Effector memory CD8-positive, alpha-beta T cell (primary cell): ENCODE measurements at places on chromosomes 12 and 14.

DNA sequence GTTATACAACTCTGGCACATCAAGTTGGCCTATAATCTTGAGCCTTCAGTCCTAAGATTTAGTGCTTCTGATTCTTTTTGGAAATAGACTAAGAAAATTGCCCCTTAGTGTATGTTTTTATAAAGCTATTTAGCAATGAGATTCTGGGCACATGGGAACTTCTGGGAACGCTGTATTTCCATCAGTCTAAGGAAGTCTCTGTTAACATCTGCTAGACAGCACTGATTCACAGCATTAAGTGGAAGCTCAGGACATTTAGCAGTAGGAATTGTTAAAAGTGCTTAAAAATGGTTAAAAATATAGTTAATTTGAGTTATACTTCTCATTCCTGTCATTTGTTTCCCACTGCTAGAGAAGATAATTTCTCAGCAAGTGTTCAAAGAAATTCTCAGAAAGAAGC, 579.1 kb downstream of the SLC16A7 start:
- H3K4me3 ChIP-seq, result no peak overlapping the region
- no peaks in the 10 kb centered on the region for H3K36me3 ChIP-seq
- DNase-seq, result no peak
- no peaks in the 10 kb centered on the region for H3K4me1 ChIP-seq

- no peaks in the 10 kb centered on the region for H3K4me1 ChIP-seq
- peaks cover 32% of the 10 kb centered on the region for H3K27me3 ChIP-seq
Observed at GRCh38 chr14:54606631-54607133, 39.8 kb downstream of the SAMD4A start.

DNA sequence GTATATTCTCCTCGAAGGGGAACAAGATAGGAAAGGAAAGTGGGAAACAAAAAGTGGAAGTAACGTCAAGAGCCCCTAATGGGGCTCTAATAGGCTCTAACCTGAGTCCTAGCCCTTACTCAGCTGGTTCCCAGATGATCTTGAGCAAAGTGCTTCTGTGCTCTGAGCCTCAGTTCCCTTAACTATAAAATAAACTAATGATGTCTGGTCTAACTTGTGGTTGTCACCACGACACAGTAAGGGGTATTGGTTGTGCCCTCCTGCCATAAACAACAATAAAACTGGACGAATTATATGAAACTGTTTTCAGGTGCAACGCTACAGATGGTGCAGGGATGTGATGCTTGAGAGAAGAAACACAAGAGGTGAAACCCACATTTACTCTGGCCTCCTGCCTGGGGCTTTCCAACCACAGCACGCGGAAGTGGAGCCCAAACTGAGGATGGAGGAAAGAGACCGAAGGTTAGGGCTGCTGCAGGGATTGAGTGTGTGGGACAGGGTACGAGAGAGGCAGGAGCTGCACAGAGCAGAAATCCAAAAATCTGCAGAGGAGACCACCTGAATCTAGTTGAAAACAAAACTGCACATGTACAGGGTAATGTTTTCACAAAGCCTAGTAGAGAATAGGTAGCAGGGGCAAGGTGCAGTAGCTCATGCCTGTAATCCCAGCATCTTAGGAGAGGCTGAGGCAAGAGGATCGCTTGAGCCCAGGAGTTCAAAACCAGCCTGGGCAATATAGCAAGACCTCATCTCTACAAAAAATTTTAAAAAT, 45.6 kb upstream of the BCL2L14 start:
- H3K27me3 ChIP-seq, result no peaks in the 10 kb centered on the region
- no peaks in the 10 kb centered on the region for H3K36me3 ChIP-seq
- peaks cover 5% of the 10 kb centered on the region for H3K4me1 ChIP-seq

DNA sequence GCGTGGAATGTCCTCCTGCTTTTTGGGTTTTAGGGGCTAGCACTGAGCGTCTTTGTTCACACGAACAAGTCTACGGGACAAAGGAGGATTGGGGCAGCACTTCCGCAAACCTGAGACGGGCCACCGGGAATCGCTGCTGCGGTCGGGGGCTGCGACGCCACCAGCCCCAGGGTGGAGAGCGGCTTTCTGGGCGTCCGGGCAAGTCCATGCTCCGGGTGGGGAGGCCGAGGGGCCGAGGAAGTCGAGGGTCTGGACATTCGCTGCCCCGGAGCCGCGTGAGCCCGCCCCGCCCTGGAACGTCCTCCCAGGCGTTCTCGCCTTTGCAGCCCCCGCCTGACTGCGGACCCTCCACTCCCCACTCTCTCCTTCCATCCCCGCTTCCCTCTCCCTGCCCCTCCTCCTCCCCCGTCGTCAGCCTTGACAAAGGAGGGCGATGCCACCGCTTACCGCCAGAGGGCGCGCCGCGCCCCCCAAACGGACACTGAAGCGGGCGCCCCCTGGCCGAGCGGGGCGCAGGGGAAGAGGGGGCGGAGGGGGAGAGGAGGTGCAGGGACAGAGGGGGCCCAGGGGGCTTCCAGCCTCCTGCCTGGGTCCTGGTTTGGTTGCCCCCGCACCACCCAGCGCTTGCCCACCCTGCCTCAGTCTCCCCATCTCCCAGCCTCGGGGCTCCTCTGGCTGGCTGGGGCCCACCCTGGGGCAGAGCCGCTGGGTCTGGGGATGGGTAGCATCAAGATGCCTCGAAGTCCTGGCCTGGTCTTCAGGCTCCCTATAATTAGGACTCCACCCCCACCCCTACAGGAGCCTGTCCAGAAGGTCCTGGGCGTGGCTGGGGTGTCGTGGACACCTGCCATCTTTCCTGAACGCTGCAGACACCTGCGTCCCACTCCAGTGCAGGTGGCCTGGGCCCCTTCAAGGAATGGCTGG, 39.1 kb upstream of the INF2 start:
- H3K27ac ChIP-seq, result no peak overlapping the region
- H3K27me3 ChIP-seq, result peaks cover 34% of the 10 kb centered on the region
- H3K36me3 ChIP-seq, result no peaks in the 10 kb centered on the region
- H3K4me1 ChIP-seq, result peaks cover 2% of the 10 kb centered on the region

GRCh38 chr14:104037903-104038302, 47.6 kb upstream of the ASPG start:
- H3K27ac ChIP-seq, result no peak overlapping the region
- no peaks in the 10 kb centered on the region for H3K4me1 ChIP-seq
- H3K27me3 ChIP-seq, result peaks cover 93% of the 10 kb centered on the region
- H3K36me3 ChIP-seq, result no peaks in the 10 kb centered on the region

GRCh38 chr12:38469715-38470114, 153.1 kb downstream of the ALG10B start:
- H3K36me3 ChIP-seq, result no peaks in the 10 kb centered on the region
- H3K4me1 ChIP-seq, result no peaks in the 10 kb centered on the region
- no peak overlapping the region for H3K27ac ChIP-seq
- no peaks in the 10 kb centered on the region for H3K27me3 ChIP-seq

DNA sequence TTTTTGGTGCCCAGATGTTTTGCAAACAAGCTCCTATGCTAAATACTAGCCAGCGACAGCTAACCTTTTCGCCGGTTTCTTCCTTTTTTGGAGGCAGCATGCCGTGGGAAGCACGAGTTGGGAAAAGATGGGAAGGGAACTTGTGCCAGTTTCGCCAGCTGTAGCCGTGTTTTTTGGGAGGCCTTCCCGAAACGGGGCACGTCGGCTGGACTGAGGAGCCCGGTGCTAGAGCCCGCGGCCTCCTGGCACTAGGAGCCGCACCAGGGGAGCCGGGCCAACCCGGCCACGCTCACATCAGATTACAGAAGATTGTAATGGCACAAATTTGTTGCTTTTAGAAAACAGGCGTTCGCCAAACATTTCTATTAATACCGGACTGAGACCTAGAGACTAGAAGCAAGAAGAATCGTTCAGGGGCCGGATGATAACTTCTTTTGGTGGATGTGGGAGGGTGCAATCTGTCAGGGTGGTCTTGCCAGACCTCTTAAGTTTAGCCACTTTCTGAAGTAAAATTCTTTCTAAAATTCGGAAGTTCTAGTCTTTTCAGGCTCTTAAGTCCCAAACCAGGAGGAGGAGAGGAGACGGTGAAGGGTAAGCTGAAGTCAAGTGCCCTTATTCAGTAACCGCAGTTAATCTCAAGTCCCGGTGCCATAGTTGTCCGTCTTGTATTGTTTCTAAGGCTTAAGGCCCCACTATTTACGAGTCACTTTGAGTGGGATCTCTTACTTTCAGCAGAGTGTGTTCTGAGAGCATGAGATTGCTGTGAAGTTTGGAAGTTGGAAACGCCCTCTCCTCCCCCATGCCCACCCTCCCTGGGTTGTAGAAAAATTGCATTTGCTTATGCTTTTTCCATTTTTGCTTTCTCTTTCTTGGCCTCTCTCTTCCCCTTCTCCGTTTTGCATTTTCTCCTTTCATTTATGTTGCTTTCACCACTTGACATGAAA, 1.3 kb downstream of the RASSF3 start:
- peak overlapping the region; percentile 92 for H3K4me3 ChIP-seq
- no peak for DNase-seq
- peaks cover 43% of the 10 kb centered on the region for H3K36me3 ChIP-seq
- H3K27me3 ChIP-seq, result no peaks in the 10 kb centered on the region
- peak overlapping the region; percentile 95 for H3K27ac ChIP-seq

DNA sequence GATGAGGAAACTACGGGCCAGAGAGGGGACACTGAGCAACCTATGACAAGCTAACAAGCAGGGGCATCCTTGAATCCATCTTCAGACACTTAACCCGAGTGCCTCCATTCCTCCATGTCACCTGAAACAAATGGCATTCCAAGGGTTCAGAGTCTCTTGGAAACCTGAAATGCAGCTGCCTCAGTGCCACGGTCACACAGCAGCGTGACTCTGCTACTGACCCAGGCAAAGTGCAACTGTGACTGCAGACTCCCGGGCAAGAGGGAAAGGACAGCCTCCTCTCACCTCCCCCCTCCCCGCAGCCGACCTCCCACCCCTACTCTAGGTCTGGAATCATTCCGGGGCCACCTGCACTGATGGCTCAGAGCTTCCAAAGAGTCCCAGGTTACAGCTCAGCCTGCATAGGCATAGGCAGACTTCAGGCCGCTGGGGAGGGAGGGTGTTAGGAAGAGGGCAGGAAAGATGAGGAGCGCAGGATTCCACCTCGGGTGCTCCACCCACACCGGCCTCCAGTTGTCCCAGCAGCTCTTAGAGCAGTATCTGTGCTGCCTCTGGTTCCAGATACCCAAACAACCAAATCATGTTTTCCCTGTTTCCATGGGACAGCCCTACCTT, 53.2 kb downstream of the KCNK10 start:
- no peak overlapping the region for H3K27ac ChIP-seq
- DNase-seq, result no peak
- no peaks in the 10 kb centered on the region for H3K4me1 ChIP-seq
- peaks cover 76% of the 10 kb centered on the region for H3K27me3 ChIP-seq

- peaks cover 8% of the 10 kb centered on the region for H3K36me3 ChIP-seq
- H3K27me3 ChIP-seq, result no peaks in the 10 kb centered on the region
- no peak for DNase-seq
- no peak overlapping the region for H3K27ac ChIP-seq
Observed at GRCh38 chr12:126741536-126742240, 1525.3 kb upstream of the TMEM132C start.

DNA sequence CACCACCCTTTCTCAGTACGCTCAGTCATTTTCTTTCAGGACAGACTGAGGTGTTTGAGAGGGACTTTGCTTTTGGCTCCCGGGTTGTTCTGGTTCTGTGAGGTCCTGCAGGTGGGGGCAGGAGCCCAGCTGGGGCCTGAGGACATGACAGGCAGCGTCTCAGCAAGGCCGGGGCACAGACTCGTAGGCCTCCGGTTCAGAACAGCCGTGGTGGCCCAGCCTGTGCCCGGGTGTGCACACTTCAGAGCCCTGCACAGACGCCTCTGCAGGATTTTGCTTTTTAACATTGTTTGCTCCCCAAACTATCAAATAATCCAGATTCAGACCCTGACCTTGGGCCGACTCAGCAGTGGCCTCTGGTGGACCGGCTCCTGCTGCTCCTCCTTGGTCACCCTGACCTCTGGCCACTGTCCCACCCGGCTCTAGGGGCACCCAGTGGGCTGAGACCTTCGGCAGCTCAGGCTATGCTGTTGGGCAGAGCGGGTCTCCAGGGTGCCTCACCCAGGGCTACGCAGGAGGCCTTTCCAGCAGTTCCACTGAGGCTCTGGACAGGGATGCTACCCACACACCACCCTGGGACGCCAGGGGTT, 65.2 kb downstream of the ADGRD1 start:
- no peak overlapping the region for H3K4me3 ChIP-seq
- peaks cover 18% of the 10 kb centered on the region for H3K27me3 ChIP-seq
- DNase-seq, result no peak
- no peak overlapping the region for H3K27ac ChIP-seq

- peaks cover 43% of the 10 kb centered on the region for H3K27me3 ChIP-seq
- H3K4me1 ChIP-seq, result no peaks in the 10 kb centered on the region
- no peak overlapping the region for H3K27ac ChIP-seq
Observed at GRCh38 chr12:92721130-92721529, 18.3 kb downstream of the PLEKHG7 start.

DNA sequence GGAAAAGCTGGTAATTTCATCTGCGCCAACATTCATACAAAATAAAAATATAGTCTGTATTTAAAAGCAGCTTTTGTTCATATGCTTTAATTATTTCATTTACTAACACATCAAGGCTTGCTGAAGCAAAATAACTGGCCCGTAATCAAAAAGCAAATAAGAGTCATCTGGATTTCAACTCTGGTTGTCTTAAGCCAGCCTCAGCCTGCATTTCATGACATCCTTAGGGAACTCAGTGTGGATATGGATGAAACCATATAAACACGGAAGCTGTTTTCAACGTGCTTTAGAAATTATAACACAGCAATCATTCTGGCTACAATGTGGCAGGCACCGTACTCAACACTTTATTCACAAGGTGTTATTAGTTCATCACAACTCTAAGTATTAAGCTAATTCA, 852 bp downstream of the COX16 start:
- peaks cover 15% of the 10 kb centered on the region for H3K36me3 ChIP-seq
- peaks cover 48% of the 10 kb centered on the region for H3K4me1 ChIP-seq
- DNase-seq, result no peak
- H3K27me3 ChIP-seq, result no peaks in the 10 kb centered on the region

DNA sequence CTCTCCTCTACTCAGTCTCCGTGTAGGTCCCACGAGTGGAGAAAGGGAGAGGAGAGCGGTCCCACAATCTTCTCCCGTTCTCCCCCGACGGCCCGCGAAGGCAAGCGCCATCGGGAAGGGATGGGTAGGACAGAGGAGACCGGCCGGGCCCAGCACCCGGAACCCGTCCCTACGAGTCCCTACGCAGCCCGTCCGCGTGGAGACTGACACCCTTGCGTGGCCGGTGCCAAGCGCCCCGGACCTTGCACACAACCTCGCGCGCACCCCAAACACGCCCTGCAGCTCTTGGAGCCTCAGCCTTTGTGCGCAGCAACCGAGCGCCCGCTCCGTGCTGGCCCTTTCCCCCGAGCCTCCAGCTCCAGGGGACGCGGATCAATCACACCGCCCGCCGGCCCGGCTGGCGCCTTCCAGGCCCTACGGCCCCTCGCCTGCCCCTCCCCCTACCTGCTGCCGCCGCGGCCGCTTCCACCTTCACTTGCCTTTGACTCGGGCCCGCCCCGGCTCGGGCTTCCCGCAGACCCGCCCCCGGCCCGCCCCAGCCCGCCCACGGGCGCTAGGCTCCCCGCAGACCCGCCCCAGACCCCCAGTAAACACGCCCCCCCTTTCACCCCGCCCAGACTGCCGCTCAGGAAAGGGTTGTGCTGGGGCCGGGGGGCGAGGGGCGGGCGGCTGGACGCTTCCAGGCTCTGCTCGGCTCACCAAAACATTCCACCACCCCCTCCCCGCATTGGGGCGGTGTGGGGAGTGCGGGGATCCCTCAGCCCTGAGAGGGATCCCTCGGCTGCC, at the start of gene NDRG2:
NDRG2 (minus strand) TSS at position 477 of the 786 bp plus-strand sequence. CDS start 1,746 bp downstream, outside the sequence.
- H3K4me3 ChIP-seq, result peak within 1 kb of the TSS; percentile 90
- DNase-seq, result peak; percentile 54
- H3K4me1 ChIP-seq, result peaks cover 10% of the 10 kb centered on the region
- no peaks in the 10 kb centered on the region for H3K27me3 ChIP-seq
